Mesothelial cell of epicardium (in vitro differentiated cells): ENCODE measurements at places on chromosomes 1 and 21. TPM values are rescaled to one million over a fixed set of nuclear protein-coding genes. Genes with fewer than 3 reads are reported as not detected.

DNA sequence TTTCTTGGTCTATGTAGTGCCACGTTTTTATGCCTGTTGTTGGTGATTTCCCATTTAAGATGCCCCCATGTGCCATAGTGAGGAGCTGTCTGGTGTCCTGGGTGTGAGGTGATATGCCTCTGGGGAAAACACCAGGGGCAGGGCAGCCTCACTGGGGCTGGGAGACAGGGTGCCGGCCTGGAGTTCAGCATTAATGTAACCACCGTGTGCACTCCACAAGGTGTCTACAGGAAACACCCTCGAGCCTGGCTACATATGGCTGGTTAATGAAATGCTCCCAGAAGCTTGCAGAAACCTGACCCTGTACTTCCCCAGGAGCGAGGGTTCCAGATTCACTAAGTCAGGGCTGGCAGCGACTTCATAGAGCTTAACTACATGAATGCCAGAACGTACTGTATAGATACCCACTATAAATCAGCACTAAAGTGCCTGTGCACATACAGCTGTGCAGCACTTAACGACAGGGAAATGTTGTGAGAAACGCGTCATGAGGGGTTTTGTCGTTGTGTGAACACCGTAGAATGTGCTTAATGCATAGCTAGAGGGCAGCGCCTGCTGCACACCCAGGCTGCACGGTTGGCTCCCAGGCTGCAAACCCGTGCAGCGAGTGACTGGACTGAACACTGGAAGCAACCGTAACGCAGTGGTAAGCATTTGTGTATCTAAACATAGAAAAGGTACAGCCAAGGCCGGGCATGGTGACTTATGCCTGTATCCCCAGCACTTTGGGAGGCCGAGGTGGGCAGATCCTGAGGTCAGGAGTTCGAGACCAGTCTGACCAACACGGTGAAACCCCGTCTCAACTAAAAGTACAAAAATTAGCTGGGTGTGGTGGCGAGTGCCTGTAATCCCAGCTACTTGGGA is 10.4 kb downstream of the TFF2 start:
- no peak for DNase-seq
- H3K4me1 ChIP-seq: peaks cover 7% of the 10 kb centered on the region
- H3K27me3 ChIP-seq: peaks cover 4% of the 10 kb centered on the region

DNA sequence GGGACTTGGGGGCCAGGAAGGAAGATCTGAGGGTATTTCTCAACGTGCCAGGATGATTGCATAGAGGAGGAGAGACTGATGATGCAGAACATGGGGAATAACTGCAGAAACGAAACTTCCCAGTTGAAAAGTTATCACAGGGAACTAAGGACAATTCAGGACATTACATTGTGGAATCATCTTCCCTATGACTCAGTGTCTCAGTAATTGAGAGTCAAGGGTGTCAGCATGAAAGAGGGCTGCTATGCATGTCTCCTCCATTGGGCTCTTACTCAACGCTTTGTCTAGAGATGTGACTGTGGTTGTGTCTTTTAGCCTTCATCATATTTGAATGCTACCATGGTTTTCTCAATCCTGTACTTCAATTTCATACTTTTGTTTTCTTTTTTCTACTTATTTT is 48.9 kb upstream of the PTGFR start:
- H3K4me3 ChIP-seq: no peak overlapping the region
- no peak for DNase-seq
- peaks cover 6% of the 10 kb centered on the region for H3K4me1 ChIP-seq
- H3K27ac ChIP-seq: no peak overlapping the region

DNA sequence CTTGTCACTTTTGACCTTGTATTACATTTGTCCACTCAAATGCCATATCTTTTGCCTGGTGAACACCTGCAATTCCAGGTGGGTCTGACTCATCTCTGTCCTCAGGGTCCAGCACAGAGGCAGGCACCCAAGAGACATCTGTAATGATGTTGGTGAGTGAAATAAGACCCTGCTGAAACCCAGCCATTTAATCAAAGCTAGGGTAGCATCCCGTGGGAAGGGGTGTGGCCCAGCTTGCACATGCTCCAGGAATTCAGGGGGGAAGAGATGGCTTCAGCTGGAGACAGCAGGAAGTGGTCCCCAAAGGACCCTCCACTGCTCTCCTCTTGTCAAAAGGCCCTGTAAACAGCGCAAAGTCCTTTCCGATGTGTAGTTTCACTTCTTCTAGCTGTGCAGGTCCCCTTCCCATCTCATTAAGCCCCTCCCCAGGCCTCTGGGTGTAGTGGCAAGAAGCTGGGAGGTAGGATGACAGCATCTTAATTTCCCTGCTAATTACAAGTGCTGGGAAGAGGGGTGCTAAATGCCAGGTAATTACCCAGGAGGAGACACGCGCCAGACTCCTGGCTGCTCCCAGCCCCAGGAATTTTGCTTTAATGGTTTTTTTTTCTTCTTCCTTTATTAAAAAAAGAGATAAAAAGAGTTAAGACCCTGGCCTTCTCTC is 54.4 kb upstream of the TRABD2B start:
- H3K4me3 ChIP-seq: no peak overlapping the region
- peak overlapping the region; percentile 27 for H3K27ac ChIP-seq
- peaks cover 55% of the 10 kb centered on the region for H3K4me1 ChIP-seq
- no peak for DNase-seq

DNA sequence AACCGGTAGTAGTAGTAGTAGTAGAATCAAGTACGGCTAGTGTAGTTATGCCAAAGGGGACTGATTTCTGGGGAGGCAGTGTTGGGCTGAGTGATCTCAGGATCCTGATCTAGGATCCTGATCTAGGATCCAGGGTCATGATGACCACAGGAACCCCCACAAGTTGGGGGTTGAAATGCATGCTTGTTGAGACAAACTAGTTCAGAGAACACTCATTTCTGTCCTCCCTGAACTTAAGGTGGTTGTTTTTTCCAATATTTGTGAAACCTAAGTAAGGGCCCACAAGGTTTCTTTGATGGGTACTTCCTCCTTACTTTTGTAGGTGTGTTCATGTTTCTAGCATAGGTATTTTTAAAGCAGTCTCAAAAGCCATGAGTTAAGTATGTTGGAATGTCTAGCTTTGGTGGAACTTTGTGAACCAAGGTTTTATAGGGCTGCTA is 33.9 kb upstream of the PDC start:
- no peak for DNase-seq
- no peak overlapping the region for H3K4me3 ChIP-seq
- no peak overlapping the region for H3K27ac ChIP-seq
- no peaks in the 10 kb centered on the region for H3K27me3 ChIP-seq
- peaks cover 13% of the 10 kb centered on the region for H3K4me1 ChIP-seq

- no peak overlapping the region for H3K27ac ChIP-seq
- no peak for DNase-seq
- no peak overlapping the region for H3K4me3 ChIP-seq
- H3K36me3 ChIP-seq: no peaks in the 10 kb centered on the region
- H3K4me1 ChIP-seq: no peaks in the 10 kb centered on the region
These were observed 25.9 kb upstream of the ACTL8 start for GRCh38 chr1:17729248-17729647.

DNA sequence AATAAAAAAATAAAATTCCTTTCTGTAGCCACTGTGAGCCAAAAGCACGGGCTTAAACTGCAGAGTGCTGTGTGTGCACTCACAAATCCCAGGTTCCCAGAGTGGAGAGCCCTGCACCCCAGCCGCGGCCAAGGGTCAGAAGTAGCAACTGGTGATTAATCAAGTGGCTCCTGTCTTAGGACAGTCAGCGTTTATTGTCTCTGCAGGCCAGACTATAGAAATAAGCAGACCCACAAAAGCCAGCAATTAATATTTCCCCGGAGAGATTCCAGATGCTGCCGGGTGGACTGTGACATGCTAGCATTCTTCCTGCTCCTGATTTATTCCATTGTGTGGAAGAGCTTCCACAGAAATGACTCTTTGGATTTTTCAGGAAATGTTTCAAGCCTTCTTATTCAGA is 412.2 kb downstream of the KIF26B start:
- no peaks in the 10 kb centered on the region for H3K36me3 ChIP-seq
- peak overlapping the region; percentile 72 for H3K27ac ChIP-seq
- DNase-seq: no peak
- no peaks in the 10 kb centered on the region for H3K27me3 ChIP-seq
- no peak overlapping the region for H3K4me3 ChIP-seq

DNA sequence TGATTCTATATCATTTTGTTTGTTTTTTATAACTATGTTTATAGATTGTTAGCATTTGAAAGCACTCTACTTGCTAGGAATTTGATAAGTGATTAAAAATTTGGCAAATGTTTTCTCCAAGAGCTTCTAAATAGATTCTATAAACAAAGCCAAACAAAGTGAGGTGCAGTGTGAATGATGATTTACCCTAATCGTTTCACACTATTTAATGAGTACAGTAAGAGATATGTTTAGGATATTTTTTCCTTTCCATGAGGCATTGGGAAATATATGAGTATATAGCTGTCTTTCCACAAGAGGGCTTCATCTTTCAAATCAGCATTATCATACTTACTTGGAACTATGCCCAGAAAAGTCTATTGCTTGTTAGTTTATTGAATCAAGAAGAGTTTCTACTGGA is 277.0 kb upstream of the BRINP3 start:
- no peak overlapping the region for H3K27ac ChIP-seq
- DNase-seq: no peak
- H3K4me3 ChIP-seq: no peak overlapping the region
- H3K27me3 ChIP-seq: peaks cover 6% of the 10 kb centered on the region
- peaks cover 4% of the 10 kb centered on the region for H3K4me1 ChIP-seq

GRCh38 chr1:190847166-190847565 is 369.5 kb upstream of the BRINP3 start:
- no peak overlapping the region for H3K4me3 ChIP-seq
- peaks cover 1% of the 10 kb centered on the region for H3K27me3 ChIP-seq
- H3K27ac ChIP-seq: no peak overlapping the region
- DNase-seq: no peak
- no peaks in the 10 kb centered on the region for H3K36me3 ChIP-seq
- H3K4me1 ChIP-seq: peaks cover 3% of the 10 kb centered on the region

GRCh38 chr1:158177700-158178450 is 2.8 kb upstream of the CD1D start:
- DNase-seq: peak; percentile 39
- H3K4me1 ChIP-seq: peaks cover 20% of the 10 kb centered on the region
- H3K27me3 ChIP-seq: peaks cover 80% of the 10 kb centered on the region
- no peaks in the 10 kb centered on the region for H3K36me3 ChIP-seq

GRCh38 chr1:18583326-18583941 is 47.2 kb upstream of the PAX7 start:
- no peak overlapping the region for H3K27ac ChIP-seq
- H3K4me1 ChIP-seq: no peaks in the 10 kb centered on the region
- no peak for DNase-seq
- H3K4me3 ChIP-seq: no peak overlapping the region
- peaks cover 51% of the 10 kb centered on the region for H3K27me3 ChIP-seq
- H3K36me3 ChIP-seq: no peaks in the 10 kb centered on the region

DNA sequence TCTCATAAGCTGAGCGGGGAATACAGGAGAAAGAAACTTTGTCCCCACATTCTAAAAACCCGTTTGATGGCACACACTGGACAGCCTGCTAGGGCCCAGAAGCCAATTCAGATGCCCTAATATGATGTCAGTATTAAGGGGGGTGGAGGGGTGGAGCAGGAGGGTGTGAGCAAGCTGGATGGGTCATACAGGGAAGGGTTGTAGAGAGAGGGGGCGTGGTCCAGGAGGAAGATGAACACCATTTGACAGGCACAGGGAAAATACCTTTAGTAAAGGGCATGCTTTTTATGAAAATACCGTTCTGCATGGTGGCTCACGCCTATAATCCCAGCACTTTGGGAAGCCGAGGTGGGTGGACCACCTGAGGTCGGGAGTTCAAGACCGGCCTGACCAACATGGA is 6.0 kb downstream of the TARS2 start:
- H3K36me3 ChIP-seq: peaks cover 38% of the 10 kb centered on the region
- H3K4me1 ChIP-seq: peaks cover 3% of the 10 kb centered on the region
- no peak for DNase-seq
- no peak overlapping the region for H3K27ac ChIP-seq
- no peak overlapping the region for H3K4me3 ChIP-seq
- H3K27me3 ChIP-seq: no peaks in the 10 kb centered on the region

DNA sequence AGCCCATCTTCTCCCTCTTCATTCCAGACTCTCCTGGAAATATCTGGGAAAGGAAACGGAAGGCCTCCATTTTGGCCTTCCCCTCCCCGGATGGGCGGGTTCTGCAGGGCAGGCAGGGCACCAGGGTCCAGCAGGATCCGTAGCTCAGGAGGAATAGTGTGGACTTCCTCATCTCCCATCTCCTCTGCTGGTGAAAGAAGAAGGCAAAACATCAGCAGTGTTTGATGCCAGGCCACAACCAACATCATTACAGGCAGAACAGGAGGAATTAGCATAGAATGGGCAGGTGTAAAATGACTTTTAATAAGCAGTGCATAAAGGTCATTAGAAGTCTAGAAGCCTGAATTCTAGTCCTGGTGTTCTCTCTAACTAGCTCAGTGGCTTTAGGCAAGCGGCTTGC is 165.9 kb downstream of the TGFBR3 start:
- DNase-seq: no peak
- no peaks in the 10 kb centered on the region for H3K27me3 ChIP-seq
- H3K27ac ChIP-seq: no peak overlapping the region

DNA sequence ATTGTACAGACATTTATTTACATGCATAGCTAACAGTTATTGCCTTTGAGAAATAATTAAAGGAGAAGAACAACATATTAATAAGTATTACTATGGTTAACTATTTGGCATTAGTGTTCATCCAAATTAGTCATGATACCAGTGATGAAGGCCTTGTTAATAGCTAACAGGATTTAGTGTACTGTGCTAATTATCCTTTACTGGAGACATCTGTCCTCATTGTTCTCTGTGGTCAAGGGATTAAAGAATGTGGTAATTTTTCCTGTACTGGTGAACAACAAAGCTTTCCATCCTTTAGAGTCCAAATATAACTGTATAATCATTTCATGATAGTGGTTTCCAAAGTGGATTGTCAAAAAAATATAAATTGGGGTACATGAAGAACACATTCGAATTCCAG is 103.9 kb downstream of the ADGRL4 start:
- no peaks in the 10 kb centered on the region for H3K27me3 ChIP-seq
- H3K4me1 ChIP-seq: no peaks in the 10 kb centered on the region
- no peaks in the 10 kb centered on the region for H3K36me3 ChIP-seq
- no peak for DNase-seq

- peaks cover 7% of the 10 kb centered on the region for H3K27me3 ChIP-seq
- H3K36me3 ChIP-seq: no peaks in the 10 kb centered on the region
- DNase-seq: no peak
- H3K27ac ChIP-seq: no peak overlapping the region
These were observed 198.6 kb downstream of the MRPL39 start for GRCh38 chr21:25408666-25409065.

GRCh38 chr1:30446095-30446494 is 277.3 kb downstream of the MATN1 start:
- DNase-seq: peak; percentile 34
- H3K4me3 ChIP-seq: no peak overlapping the region
- H3K4me1 ChIP-seq: no peaks in the 10 kb centered on the region
- H3K27me3 ChIP-seq: peaks cover 32% of the 10 kb centered on the region

BARHL2 gene
- not detected in 3 replicates for total RNA-seq

CHIA gene
- total RNA-seq: not detected in 3 replicates

TBX15 gene
- 0.09 TPM in 1 of 3 replicates, not detected in the others for total RNA-seq

TFF2 gene
- not detected in 3 replicates for total RNA-seq

PTTG1IP gene
- 200 to 205 TPM (median 204 TPM) in 3 replicates for total RNA-seq

CHI3L2 gene
- total RNA-seq: not detected in 3 replicates

AADACL3 gene
- total RNA-seq: not detected in 3 replicates
